ENCODE measurements at places on chromosomes 2 and 18.
A peak's percentile ranks its signal among the peaks of the same experiment; 100 is the strongest.

GRCh38 chr2:201344663-201345366 lies 12.3 kb downstream of the FLACC1 start:
- DNase-seq, result no peak

- no peak for DNase-seq
Observed at GRCh38 chr2:168896783-168897182, 4.3 kb upstream of the G6PC2 start.

- DNase-seq, result no peak
Observed at GRCh38 chr2:172768401-172768800, 32.8 kb downstream of the RAPGEF4 start.

GRCh38 chr18:71707400-71707799 lies 836.7 kb downstream of the CBLN2 start:
- DNase-seq, result no peak

- no peak for DNase-seq
Observed at GRCh38 chr2:171478345-171478744, 43.9 kb upstream of the CYBRD1 start.

- DNase-seq, result no peak
Observed at GRCh38 chr2:220341014-220341413, 713.6 kb downstream of the SLC4A3 start.

GRCh38 chr2:27977731-27978312 lies 87.3 kb downstream of the BABAM2 start:
- DNase-seq, result peak; percentile 90

GRCh38 chr2:236981701-236982485 lies 103.8 kb upstream of the COPS8 start:
- DNase-seq, result no peak

DNA sequence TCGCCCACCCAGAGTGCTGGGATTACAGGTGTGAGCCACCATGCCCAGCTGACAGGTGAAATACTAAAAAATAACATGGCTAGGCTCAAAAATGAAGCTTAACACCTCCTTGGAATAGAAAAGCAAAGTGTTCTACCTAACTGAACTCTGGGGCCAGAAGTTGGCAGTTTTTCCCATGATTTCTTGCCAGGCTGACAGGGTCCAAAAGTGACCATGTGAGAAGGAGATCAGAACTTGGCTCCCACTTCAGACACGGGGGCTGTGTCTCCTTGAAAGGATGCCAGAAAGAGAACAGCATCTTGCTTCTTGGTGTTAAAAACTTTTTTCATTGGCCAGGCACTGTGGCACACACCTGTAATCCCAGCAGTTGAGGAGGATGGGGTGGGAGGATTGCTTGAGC lies 47.0 kb downstream of the BMPR2 start:
- DNase-seq, result no peak

Data from HS-27A (cell line).